ENCODE measurements at places on chromosomes 6 and 20.

- DNase-seq: no peak
Observed at GRCh38 chr20:38290829-38291814, 12.8 kb upstream of the BPI start.

- peak; percentile 70 for DNase-seq
Observed at GRCh38 chr6:106360410-106360988, at the start of gene CRYBG1. CRYBG1 (plus strand) TSS chr6:106360717; CDS start chr6:106360909, 192 bp downstream.

DNA sequence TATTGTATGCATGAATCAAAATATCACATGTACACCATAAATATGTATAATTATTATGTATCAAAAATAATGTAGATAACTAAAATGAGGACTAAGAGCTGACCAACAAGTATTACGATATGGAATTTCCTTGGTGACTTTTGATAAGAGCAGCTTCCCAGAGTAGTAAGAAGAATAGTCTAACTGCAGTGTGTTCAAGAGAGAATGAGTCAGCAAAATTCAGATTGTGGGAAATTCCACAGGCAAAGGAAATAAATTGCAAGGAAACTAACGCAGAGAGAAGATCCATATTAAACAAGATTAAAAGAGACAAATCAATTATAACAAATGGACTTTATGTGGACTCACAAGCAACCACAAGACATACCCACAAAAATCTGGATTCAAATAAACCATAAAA, 26.4 kb downstream of the FRK start:
- DNase-seq: no peak

DNA sequence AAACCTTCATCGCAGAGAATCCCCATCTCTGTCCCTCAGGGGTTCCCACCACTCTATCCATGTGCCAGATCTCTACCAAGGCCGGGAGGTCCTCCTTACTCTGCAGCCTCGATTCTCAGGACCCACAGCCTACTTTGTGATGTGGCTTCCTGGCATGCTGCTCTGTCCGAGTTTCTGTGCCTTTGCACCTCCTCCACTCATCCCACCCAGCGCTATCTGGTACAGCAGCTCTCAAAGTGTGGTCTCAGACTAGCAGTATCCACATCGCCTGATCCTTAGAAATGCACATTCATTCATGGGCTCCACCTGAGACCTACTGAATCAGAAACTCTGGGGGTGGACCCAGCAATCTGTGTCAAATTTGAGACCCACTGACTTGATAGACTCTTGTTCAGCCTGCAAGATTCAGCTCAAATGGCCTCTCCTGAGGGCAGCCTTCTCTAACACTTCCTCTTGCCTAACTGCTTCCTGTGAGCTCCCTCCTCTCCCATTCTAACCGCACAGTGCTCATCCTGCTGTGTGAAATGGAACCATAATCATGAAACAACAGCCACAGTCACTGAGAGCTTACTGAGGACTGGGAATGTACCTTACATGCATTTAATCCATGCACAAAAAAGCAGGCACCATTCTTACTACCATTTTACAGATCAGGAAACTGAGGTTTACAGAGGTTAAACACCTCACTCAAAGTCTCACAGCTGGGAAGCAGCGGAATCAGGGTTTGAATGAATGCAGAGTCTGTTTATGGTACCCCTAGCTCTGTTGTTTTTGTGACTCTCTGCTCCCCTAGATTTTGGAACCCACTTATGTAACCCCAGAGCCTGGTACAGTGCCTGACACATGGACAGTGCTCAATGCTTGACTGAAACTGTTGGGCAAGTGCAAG, 69.4 kb downstream of the JPH2 start:
- no peak for DNase-seq

GRCh38 chr6:107730106-107730505, 94.0 kb downstream of the SCML4 start:
- peak; percentile 58 for DNase-seq

DNA sequence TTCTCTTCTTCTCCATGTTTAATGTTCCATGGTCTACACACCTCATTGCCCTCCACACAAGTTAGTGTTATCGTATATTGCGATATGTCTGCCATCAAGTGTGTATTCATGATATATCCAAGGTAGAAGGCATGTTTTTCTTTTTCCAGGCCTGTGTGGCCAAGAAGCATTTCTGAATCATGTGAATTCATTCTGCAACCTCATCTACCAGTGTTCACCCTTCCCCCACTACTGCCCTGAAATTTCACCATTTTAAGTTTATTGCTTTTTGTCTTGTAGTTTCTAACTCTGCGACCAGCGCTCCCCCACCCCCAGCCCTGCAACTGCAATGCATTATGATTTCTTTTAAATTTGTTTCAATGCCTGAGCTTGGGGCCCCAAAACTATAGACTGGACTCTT, 618.0 kb upstream of the FLRT3 start:
- no peak for DNase-seq

- no peak for DNase-seq
Observed at GRCh38 chr6:137248702-137249101, 29.5 kb upstream of the IFNGR1 start.

DNA sequence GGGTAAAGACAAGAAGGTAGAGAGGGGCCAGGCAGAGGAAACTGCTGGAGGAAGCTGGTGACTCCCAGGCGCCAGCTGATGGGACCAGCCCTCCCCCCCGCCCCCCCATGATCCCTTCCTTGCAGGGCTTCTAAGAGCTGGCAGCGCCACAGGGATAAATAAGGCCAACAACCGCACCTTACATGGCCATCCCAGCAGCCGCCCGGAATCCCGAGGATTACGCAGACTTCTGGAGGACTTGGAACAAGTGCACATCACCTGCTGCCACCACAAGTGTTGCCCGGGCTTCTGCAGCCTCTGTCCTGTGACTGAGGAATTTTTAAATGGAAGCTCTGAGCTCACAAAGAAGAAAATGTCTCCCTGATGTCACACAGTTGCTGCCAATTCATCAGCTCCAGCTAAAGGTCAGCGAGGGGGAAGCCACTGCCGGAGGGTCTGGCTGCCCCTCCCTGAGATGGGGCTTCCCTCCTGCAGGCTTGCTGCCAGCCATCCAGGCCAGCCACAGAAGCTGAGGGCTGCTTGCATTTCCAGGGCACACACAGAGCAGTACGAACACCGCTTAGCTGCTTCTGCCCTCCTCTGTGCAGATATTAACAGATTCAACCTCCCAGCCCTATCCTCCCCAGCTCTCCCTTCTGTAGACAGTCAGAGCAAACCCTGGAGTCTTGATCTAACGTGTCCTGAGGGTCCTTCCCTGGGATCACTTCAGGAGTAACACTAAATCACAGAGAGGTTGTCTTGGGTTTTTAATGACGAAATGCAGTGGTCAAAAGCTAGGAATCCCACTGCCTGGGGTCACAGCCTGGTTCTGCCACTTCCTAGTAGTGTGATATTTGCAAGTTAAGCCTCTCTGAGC, 38.6 kb upstream of the PIM1 start:
- DNase-seq: no peak

DNA sequence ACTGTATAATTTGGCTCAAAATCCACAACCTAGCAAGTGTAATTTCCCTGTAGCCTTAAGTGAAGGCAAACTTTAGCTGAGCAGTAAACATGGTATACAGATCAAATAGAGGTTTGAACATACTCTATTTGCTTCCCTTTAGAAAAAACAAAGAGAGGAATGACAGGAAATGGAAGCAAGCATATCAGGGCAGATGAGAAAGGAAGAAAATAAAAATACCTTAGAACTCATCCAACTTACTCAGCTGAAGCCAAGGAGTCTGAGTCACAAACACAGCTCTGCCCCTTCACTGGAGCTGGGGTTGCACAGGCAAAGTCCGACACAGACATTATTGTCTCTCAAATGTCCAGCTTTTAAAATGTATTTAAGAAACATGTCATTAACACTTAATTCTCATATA, 379.9 kb upstream of the IRAK1BP1 start:
- DNase-seq: no peak

GRCh38 chr6:70162972-70163371, 139.9 kb downstream of the COL9A1 start:
- DNase-seq: no peak

- DNase-seq: no peak
Observed at GRCh38 chr6:16441262-16441661, 202.9 kb downstream of the GMPR start.

GRCh38 chr6:105561486-105561885, 158.6 kb upstream of the PREP start:
- no peak for DNase-seq

GRCh38 chr6:93423542-93423941, 4.2 kb upstream of the EPHA7 start:
- no peak for DNase-seq

DNA sequence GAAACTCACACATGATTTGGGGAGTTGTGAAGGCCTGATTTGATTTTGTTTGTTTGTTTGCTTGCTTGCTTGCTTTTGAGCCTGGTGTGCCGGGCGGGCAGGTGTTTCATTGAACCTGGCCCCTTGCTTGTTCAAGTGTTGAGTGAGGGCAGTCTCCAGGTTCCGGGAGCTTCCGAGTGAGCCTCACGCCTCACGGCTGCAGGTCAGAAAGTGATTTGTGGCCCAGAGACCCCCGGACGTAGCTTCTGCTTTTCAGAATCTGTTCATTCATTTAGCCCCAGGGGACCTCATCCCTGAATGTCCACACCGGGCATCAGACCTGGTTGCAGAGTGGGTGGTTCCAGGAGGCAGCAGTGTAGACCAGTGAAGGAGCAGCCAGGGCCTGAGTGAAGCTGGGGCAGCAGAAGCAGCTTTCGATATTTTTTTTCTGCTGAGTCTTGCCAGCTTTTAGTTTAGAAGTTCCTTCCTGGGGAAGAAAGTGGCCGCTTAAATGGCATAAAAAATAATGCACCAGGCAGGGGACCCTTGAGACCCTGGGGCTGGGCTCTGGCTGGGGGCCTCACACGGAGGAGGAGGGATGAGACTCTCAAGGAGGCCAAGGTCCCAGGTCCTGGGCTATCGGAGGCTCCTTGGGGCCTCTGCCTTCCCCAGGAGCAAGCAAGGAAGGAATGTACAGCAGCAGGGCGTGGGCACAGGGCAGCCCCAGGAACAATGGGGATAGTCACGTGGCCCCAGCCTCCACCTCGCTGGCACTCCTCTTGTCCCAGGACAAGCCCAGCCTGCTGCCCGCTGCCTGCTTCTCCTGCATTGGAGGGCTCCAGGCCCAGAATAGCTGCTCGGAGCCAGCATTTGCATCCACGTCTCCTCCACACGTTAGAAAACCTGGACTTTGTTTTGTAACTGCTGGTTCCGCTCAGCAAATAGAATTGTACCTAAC, 89.2 kb upstream of the BHLHE23 start:
- no peak for DNase-seq

GRCh38 chr6:99745651-99746050, 139.0 kb downstream of the PRDM13 start:
- DNase-seq: no peak

- no peak for DNase-seq
Observed at GRCh38 chr6:42436825-42437224, 14.9 kb downstream of the TRERF1 start.

DNA sequence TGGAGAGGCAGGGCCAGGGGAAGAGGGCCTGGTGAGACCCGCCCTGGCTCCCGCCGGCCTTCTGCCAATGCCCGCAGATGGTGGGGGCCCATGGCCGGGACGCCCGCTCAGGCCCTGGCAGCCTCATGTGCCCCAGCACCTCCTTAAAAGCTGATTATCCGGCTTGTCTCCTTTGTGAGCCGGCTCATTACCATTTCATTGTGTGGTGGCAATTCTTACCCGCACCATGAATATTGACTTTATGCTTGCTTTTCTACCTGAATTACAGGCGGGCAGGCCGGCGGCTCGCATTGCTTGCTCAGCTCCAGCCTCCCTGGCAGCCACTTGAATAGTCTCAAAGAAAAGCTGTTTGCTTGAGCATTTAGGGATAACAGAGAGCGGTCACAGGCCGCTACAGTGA, 120.0 kb upstream of the JAG1 start:
- DNase-seq: no peak
